ENCODE measurements at places on chromosomes 2 and 18.

- DNase-seq = no peak
Measured at GRCh38 chr2:123935405-123935804, 89.7 kb upstream of the CNTNAP5 start.

DNA sequence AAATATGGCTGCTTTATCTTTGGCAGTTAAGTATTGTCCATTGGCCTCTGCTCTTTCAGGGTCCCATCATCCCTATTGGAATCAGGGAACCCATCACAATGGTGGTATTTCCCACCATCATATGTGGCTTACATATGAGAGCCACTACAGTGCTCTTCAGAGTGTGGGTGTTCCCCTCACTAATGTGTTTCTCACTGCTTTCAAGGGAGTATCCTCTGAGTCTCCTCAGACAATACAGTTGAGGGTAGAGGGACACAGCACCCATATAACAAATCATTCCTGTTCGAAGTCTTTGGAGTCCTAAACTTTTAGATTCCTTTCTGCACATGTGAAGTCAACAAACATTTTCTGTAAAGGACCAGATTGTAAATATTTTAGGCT is 48.8 kb upstream of the DNAJC10 start:
- DNase-seq = no peak

GRCh38 chr18:62754026-62754425 is 38.7 kb downstream of the PHLPP1 start:
- DNase-seq = no peak

DNA sequence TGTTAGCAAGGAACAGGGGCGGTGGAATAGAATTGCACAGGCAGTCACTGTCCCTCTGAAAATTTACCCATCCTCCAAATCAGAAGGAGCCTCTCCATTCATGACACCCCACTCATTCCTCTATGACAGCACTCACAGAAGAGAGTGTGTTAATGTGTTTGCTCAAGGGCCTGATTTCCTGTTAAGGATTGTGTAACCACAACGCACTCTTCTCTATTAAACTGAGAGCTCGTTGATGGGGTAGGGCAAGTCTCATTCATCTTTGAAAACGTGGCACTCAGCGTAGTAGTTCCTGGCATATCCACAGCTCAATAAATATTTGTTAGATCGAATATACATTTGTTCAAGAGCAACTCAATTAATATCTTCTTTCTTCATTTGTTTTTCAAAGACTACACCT is 106.4 kb downstream of the VAPA start:
- peak; percentile 55 for DNase-seq

- DNase-seq = no peak
Measured at GRCh38 chr2:226310146-226310545, 489.5 kb downstream of the IRS1 start.

DNA sequence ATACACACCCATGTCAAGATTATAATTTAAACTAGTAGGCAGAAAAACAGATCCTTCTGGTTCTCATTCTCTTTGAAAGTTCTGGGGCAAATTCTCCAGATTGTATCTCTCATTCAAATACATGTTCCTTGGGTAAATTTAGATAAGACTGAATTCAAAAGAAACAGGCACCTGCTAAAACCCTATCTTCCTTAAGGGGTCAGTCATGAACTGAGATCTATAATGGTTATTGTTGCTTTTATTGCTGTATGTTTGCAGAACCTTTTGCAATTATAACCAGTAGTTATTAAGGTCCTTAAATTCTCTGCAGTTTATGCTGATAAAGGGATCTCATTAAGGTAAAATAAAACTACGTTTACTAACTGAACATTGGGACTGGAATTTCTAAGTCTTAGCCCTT is 83.5 kb downstream of the MYO5B start:
- peak; percentile 2 for DNase-seq

GRCh38 chr2:16076911-16077310 is 136.6 kb downstream of the MYCN start:
- no peak for DNase-seq

- DNase-seq = no peak
Measured at GRCh38 chr2:53568469-53568868, 199.1 kb upstream of the CHAC2 start.

- DNase-seq = no peak
Measured at GRCh38 chr18:2414235-2414634, 157.1 kb downstream of the METTL4 start.

DNA sequence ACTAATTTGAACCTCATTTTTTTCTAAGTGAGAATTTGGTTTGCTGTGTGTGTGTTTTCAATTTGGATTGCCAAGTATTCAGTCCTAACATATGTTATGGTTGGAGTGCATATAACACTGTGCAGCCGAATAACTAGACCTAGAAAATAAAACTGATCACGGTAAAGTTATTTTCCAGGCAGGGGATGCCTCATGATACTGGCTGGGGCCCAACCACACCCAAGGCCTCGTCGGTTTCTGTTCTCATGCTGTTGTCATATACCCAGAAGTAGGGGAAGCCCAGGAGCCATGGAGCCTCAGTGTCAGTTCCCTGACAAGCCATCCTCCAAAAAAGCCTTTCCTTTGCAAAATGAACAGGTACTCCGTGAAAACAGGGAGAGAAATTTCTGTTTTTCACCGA is 160.2 kb downstream of the GBX2 start:
- DNase-seq = no peak

- no peak for DNase-seq
Measured at GRCh38 chr2:45670646-45671045, 19.2 kb downstream of the PRKCE start.

DNA sequence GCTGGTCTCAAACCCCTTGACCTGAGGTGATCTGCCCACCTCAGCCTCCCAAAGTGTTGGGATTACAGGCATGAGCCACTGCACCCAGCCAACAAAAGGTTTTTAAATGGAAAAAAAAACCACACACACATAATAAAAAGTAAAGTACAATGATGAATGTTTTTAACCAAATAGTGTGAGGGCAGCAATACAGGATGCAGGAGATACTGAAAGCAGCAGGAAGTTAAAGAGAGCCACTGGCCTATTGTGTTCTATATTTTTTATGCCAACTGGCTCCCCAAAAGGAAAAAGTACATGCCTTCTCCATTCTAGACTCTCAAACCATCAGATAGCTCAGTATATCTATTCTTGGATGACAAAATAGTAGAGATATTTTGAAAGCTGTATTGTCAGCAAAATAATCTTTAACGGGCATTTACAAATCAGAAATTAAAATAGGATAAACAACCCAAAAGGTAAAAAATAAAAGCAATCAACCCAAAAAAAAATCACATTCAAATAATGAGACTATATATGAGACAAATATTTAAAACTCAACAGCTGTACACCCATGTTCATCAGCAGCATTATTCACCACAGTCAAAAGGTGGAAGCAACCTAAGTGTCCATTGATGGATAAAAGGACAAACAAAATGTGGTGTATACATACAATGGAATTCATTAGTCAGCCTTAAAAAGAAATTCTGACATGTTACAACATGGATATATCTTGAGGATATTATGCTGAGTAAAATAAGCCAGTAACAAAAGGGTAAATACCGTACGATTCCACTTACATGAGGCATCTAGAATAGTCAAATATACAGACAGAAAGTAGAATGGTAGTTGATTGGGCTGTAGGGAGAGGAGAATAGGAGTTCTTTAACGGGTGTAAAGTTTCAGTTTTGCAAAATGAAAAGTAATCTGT is 26.2 kb downstream of the GPATCH11 start:
- DNase-seq = no peak

DNA sequence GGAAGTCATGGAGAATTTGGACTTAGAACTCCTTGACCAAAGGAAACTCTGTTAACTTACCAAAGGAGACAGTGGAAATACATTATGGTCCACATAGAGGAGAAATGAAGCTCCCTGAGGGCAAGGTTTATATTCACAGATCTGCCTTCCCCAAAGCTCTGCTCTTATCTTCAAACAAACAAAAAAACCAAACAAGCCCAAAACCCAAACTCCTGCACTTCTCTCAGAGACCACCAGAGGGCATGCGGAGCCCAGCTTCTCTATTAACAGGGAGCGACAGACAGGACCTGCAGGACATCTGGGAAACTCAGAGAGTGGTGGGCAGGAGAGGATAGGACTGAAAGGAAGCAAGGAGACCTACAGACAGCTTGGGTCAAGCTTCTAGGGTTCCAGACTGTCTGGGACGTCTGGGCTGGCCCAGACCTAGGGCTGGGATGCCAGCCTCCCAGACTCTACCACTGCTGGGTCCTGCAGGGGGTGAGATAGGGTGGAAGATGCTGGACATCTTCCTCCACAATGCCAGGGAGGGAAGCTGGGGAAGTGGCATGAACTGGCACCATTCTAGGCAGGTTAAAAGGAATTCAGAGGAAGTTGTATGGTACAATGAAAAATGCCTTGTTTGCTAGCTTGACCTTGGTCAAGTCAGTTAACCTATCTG is 4.0 kb upstream of the WNT10A start:
- DNase-seq = peak; percentile 44

GRCh38 chr2:169173876-169174275 is 104.5 kb downstream of the DHRS9 start:
- DNase-seq = no peak

GRCh38 chr2:222844323-222844722 is 16.5 kb upstream of the ACSL3 start:
- DNase-seq = no peak

DNA sequence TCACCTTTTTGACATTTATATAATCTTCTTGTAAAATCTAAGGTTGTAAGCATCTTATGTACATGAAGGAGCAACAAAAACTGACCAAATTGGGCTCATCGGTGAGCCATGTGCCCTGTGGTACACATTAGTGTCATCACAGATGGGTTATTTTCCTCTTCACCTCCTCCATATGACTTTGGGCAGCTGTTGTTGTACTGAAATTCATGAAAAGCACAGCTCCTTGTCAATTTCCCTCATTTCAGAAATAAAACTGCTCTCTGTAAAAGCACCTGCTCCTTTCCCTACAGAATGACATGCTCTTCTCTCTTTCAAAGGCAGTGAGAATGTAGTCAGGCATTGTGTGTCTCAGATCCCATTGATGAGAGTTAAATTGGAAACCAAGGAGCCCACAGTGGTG is 42.0 kb downstream of the DTNA start:
- no peak for DNase-seq

DNA sequence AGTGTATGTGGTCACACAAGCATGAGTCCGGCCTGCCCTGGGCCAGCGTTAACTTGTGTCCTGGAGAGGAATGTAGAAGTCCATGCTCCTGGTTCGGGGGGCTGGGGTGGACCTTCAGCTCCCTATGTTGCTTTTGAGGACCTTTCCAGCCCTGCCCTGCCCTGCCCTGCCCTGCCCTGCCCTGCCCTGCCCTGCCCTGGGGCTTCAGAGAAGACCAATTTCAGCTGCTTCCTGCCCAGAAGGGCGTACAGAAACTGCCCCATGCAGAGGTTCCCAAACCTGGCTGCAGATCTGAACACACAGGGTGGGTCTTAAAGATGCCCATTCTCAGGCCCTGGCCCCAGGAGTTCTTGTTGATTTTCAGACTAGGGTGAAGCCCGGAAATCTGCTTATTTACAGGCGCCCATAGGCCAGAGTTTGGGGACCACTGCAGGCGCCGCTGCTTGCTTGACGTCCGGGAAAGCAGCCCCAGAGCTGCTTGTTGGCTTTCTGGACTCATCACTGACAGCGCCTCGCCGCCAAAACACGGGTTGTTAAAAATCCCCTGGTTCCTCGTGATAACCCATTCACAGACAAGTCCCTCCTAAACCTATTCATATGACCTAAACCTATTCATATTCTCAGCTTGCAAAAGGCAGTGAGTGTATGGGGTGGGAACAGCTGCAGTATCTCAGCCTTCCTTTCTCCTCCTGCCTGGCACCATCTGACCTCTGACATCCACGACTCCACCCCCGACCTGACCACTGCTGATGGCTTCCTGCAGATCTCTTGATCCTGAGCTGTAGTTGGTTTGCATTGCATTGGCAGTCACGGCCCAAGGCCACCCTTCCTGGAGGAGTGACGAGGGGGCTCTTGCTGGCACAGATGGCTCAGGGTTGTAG is 198.3 kb downstream of the GLI2 start:
- DNase-seq = no peak

GRCh38 chr2:31246184-31246852 is 12.4 kb downstream of the EHD3 start:
- no peak for DNase-seq

GRCh38 chr2:7127156-7127555 is 209.9 kb downstream of the RNF144A start:
- no peak for DNase-seq

DNA sequence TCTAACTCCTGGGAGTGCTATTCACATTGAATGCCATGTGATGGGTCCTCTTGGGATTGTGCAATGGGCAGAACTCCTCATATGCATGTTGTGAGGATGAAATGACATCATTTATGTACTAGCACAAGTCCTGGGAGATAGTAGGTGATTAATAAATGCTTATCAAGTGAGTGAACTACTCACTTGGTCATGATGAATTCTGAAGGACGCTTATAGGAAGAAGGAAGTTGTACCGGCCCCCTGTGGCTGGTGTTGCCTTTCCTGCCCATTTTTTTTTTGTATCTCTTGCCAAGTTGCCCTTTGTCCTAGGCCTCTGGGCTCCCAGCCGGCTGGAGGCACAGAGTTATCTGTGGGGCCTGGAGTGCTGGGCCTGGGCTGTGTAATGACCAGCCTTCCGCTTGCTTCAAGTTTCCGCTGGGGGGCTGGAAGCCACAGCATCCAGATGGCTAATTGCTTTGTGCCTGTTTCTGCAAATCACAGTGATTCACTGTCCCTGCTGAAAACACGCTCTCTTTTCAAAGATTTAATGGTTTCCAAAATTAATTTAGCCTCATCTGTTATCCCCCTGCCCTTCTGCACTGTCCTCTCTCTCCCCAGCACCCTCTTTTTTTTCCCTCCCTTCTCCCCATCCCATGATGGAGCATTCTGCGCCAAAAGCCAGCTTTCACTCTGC is 33.7 kb upstream of the MRPL33 start:
- no peak for DNase-seq

- DNase-seq = no peak
Measured at GRCh38 chr2:169853041-169853668, 25.9 kb downstream of the UBR3 start.

GRCh38 chr18:9147440-9148202 is 11.0 kb downstream of the ANKRD12 start:
- peak; percentile 8 for DNase-seq

DNA sequence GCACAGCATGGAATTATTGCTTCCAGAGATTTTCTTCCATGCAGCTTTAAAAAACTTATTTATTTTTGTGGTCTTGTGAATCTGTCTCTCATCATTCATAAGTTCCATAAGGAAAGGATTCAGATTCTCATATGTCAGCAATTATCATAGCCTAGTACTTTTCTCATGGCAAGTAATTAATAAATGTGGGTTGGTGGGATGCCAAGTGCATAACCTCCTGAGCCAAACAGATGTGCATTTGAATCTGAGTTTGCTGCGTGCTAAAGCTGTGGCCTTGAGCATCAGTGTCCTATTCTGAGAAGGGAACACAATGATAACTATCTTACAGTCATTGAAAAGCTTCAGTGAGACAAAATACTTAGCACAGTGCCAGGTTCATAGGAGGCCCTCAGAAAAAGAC is 331.9 kb downstream of the PDE11A start:
- DNase-seq = no peak

- no peak for DNase-seq
Measured at GRCh38 chr18:55988537-55988936, 400.5 kb upstream of the TCF4 start.

Data from NCI-H1436 (cell line).